ENCODE measurements at places on chromosomes 4 and X.

- DNase-seq: no peak
Observed at GRCh38 chrX:55326985-55327384, 62.3 kb upstream of the PAGE3 start.

DNA sequence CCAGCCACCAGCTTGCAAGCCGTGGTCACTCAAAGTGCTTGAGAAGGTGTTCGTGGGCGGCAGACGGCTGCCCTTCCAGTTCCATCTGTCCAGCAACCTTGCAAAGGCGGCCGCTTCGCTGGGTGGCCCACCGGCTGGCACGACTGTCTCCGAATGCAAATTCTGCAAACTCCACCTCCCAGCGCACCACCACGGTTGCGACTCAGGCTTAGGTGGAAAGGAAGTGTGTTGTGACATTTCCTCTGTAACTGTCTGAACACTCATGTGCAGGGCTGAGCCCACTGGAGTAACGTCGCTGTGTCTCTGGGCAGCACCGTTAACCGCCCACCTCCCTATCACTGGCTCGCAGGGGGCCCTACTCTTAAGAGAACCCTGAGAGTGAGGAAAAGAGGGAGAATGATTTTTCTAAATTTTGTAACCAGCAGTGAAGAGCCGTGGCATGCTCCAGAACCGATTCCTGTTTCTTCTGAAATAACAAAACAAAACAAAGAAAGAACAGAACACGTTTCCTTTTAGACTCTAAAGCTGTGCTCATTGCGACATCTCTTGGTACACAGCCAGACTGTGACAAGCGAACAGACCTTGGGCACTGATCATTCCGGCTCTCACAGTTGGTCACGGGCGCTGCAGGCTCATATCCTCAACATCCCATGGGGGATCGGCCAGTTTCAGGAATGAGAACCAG lies at the start of gene P2RY8:
Gene P2RY8 (minus strand): TSS at position 155 of the 685 bp plus-strand sequence. CDS start 70,627 bp downstream, outside the sequence.
- DNase-seq: peak; percentile 85

DNA sequence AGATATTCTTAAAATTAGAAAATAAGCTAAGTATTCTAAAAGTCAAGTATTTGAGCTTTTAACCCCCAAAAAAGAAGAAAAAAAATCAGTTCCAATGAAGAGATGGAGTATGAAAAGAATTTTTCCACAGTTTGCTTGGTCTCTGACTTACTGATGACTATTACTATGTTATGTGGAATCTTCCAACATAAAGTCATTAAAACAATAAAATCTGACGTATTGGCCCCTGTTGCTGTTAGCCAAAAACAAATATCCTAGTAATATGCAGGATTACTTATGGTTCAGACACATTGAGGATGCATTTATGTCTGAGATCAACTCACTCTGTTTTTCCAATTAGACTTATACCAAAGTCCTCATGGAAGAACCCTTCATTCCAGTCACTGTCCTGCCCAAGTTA lies 517.2 kb upstream of the ADGRL3 start:
- DNase-seq: no peak

DNA sequence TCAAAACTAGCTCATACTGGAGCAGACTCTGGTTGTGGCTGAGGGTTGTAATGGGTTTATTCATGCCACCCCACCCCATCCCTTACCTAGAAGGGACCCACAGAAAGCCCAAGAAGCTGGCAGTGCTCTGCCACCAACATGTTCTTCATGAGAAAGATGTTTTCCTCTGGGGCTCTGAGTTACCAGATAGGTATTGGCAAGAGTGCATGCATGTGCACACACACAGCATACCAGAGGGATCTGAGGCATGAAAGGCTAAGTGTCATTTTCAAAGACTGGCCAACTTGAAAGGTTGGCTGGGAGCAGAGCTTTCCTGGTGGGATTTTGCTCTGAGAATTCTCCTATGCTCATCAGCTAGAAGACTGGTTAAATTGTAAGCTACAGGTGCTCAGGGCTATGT lies 65.2 kb downstream of the PHOX2B start:
- DNase-seq: no peak

- DNase-seq: no peak
Observed at GRCh38 chr4:156158747-156159146, 205.1 kb upstream of the CTSO start.

DNA sequence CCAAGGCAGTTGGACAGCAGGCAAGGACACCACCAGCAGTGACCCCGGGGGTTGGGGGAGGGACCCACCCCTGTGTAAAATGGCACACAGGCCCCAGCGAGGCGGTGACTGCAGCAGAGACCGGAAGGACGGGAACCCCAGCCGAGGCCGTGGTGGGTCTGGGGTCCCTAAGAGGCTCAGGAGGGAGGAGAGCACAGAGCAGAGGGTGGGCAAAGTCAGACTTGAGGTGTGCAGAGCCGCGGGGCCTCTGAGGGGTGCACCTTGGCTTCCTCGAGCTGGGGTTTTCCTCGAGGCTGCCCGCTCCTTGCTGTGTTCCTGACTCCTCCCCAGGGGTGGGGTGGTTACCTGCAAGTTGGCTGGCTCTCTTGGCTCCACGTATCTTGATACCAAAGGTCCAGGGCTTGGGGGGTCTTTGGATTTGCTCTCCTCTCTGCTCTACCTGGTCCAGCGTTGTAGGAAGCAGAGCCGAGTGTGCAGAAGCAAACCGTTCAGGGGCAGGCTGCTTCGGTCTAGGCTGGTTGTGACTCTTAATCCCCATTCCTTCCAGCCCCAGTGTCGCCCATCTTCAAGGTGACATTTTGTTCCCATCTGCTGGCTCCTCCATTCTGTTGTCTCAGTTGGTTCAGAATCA lies 37.9 kb upstream of the SORCS2 start:
- no peak for DNase-seq

GRCh38 chr4:94036964-94037363 lies 170.7 kb upstream of the SMARCAD1 start:
- DNase-seq: no peak

GRCh38 chr4:147617841-147618691 lies 869 bp downstream of the TMEM184C start:
- DNase-seq: no peak

DNA sequence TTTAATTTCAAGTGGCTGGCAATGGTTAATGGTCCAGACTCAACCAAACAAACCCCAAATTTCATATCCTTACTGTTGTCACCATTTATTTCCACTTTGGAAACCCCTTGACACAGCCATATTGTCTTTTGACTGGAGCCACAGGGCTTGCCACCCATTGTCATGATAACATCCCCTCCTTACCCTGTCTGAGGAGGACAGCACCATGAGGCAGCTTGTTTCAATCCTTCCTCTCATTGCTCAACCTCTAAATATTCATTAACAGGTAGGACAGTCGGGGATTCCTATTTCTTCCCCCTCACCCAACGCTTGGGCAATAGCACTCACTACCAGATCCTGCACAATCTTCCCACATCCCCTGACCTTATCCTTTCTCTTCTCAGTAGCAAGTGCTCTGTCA lies 92.1 kb downstream of the CEP135 start:
- no peak for DNase-seq

DNA sequence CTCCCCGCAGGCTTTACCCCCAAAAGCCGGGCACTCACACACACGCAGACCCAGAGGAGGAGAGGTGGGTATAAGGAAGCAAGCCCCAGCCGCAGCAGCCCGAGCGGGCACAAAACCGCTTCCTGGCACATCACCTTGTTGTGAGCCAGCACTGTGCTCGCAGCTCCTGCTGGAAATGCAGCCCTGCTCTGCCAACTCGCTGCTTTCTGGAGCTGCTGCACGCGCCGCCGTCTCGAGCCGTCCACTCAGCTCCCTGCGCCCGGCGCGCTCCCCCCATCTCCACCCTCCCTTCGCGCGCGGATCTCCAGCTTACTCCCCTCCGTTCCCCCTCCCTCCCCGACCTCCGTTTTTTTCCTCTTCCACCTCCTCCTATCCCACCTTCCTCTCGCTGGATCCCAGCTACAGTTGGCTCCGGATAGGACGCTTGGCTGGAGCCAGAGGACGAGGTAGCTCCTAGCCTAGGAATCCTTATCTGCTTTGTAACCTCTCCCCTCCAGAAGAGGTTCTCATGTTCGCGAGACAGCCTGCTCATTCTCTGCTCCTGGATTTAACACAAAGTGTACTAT lies at the start of gene SPOCK3:
Gene SPOCK3 (minus strand): TSS at position 179 of the 566 bp plus-strand sequence.
- peak; percentile 5 for DNase-seq

GRCh38 chr4:147674496-147674895 lies 9.5 kb downstream of the PRMT9 start:
- no peak for DNase-seq

DNA sequence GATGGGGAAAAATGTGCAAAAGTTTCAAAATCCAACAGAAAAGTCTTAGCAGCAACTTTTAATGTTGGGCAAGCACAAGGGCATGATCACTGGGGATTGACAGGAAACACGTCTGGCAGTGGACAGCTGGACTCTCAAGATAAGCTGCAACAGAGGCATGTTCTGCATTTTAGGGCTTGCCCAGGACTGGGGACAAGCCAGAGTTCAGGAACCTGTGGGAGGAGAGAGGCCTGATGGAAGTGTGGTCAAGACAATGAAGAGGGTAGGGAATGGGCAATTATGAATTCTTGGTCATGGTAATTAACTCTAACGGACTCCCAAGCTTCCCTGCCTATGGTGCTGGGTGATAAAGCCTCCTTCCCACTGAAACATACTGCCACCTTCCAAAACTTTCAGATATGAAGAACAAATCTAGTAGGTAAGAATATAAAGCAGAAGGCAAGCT lies 48.4 kb downstream of the ANXA3 start:
- no peak for DNase-seq

- no peak for DNase-seq
Observed at GRCh38 chr4:187059021-187059420, 335.4 kb upstream of the FAT1 start.

DNA sequence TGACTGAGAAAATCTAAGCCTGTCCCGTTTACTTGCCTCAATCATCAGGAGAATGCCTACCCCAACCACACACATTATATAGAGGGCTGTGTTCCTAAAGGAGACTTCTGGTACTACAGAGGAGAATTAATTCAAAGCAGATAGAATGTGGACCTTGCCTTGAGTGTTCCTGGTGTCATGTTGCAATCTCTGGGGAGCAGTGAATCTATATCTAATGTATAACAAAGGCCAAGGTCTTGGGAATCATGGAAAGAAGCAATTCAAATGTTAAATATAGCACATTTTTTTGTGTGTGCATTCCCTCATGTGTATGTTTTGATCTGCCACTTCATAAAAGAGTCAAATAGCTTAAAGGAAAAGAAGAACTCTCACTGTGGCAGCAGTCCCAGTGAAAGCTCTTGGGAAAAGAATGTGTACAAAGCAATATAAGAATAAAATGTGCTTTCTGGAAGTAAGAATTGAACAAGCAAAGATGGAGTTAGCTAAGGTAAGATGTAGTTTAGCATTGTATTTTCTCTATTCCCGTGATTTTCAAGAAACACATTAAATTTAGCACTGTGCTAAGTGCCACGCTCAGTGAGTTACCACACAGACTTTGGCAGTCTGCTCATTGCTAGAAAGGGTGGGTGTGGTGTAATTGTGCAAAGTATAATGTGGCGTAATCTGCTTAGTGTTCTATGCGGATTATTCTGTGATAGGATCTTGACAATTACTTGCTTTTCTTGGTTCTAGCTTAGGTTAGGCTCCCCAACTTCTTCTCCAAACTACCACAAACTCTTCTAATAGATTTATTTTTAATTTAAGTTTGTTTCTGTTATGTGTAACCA lies 13.7 kb downstream of the ADH6 start:
- DNase-seq: no peak

DNA sequence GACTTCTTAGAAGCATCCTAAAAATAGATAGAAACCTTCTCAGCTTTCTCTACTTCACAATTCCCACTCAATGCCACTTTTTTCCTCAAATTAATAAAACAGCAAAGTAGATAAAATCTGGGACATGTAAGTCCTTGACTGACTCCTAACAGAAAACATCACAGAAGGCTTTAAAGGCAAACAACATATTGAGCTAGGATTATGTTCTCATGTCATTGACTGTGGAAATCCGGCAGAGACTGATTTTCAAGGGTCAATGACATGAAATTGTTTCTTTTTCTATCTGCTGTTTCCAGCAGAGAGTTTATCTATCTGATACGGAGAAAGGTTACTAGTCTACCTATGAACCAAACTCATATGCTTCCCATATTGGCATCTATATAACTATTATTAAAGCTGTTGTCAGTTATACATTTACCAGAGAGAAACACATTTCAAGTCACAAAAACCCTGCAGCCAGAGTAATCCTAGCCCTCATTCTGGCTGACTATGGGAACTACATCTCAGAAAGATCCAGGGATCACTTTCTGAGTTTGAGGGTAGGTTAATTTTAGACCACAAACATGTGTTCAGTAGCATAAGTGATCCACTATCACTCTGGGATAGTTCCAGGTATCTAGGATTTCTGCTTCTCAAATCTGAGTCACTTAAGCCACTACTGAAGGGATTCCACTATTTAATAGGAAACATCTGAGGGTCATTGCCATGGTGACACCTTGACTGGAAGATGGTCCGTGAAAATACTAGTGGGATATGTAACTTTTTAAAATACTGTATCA lies 147.6 kb downstream of the PPP3CA start:
- no peak for DNase-seq

Measured in stimulated activated CD4-positive, alpha-beta T cell treated with anti-CD3 and anti-CD28 coated beads, Interleukin-15, amount 100 ng/mL, for 24 hours (primary cell).